ENCODE measurements at places on chromosomes 3 and 15.

DNA sequence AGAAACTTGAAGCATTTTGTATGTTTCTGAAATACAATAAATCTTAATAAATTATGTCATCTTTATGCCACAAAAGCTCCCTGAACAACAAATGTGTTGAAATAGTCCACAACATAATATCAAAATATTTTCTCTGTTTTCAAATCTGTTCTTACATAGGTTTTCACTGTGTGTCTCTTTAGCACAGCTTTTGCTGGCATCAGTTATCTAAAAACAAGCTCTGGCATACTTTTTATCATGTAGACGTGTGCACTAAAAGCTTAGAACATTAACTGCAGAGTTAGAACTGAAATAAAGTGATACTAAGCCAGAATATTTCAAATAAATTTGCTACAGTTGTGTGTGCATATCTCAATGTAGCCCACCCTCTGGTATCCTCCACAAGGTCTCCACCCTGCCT is 41.8 kb upstream of the ALCAM start:
- DNase-seq = no peak

DNA sequence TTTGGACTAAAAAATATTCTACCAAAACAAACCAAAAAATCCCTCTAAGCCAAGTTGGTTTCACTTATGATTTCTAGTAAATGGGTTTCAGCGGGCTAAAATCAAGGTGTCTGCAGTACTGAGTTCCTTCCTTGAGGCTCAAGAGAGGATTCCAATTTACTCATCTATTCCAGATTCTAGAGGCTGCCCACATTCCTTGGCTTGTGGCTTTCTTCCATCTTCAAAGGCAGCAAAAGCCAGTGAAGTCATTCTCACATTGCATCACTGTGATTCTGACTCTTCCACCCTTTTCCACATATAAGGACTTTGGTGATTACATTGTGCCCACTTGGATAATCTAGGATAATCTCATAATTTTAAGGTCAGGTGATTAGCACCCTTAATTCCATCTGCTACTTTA is 48.1 kb downstream of the DPPA2 start:
- DNase-seq = no peak

DNA sequence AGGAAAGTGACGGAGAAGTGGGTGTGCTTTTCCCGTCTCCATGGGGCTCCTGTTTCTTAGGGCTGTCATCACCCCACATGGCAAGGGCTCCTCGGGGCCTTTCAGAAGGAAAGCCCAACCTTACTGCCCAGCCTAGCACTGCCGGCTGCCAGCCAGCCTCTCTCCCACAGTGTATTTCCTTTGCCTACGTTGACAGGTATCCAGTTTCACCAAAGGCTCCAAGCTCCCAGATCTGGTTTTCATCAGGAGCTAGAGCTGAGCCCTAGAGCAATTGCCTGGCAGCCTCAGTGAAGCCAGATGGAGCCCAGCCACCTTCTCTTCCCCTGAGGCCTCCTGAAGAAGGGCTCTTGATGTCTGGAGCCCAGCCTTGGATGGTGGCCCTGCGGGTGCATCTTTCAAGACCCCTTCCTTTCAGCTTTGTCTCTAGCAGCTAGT is 20.2 kb downstream of the CRABP1 start:
- DNase-seq = no peak

DNA sequence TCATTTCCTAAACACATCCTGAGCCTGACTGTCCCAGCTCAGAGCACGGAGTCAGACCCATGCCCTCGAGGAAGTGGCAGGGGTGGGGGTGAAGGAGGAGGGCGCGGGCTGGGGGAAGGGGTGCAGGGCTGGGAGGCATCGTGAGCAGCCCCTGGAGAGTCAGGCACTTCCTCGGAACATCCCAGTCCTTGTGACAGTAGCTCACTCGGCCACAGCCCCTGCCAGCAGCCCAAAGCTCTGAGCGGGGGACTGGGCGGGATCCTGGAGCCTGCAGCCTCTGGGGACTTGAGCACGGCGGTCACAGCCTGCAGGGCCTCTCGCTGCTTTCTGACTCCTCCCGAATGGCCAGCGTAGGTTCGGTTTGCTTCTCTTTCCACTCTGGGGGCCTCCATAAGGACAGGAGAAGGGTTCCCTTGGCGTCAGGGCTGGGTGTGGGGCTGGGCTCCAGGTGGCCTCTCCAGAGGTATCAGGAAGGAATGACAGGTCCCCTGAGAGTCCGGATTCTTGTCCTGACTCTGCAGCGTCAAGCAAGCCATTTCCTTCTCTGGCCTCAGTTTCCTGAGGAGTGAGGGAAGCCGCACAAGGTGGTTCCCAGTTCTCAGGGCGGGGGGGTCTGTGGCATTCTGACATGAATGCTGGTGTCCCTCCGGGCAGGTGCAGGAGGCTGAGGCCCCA is 20.9 kb downstream of the PSTPIP1 start:
- no peak for DNase-seq

DNA sequence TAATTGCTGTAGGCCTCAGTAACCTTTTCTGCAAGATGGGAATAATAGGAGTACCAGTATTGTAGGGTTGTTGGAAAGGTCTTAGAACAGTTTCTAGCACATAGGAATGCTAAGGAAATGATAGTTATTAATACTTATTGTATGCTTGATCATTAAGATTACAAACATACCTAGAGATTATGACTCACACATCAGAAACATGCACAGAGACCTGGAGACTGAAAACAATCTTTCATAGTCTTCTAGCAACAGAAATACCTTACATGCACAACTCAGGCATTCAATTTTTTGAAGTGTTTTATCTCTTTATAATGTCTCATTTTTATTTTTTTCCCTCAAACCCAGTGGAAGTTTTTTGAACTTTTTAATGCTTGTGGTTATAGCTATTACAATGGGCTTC is 104.4 kb upstream of the ZBTB20 start:
- no peak for DNase-seq

- DNase-seq = no peak
Observed at GRCh38 chr15:101488300-101489164, 975 bp downstream of the PCSK6 start.

DNA sequence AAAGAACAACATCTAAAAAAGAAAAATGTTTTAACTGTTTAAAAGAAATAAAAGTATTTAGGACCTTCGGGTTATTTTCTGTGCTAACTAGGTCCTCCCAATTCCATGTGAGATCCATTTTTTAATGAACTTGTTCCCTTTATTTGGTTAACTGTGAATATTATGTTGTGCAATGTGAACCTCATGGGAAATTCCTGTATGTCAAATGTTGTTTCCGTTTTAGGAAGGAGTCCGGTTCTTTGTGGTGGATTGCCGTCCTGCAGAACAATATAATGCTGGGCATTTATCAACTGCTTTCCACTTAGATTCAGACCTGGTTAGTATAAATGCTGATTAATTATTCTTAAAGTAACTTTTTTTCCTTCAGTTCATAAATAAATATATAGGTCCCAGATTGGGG is 35.5 kb upstream of the NIT2 start:
- no peak for DNase-seq

- DNase-seq = no peak
Observed at GRCh38 chr3:124075753-124076152, 83.8 kb upstream of the ROPN1 start.

DNA sequence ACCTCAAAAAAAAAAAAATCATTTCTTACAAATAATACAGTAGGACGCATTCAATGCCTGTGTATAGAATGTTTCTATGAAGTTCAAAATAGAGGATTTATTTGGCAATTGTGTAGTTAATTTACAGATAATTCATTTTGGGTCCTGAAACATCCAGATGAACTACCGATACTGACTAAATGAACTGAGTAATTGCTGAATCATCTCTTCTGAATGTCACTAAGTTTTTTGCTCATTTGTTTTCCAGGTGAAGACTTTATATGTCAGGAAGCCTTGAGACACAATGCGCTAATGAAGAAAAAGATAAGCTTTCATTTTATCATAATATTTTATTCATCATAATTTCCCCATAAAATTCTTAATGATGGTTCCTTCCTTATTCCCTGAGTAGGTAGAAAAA is 39.7 kb downstream of the PCOLCE2 start:
- DNase-seq = no peak

Data from GM13976 (cell line).